ENCODE measurements at places on chromosomes 7 and 10. TPM values are rescaled to one million over a fixed set of nuclear protein-coding genes. Genes with fewer than 3 reads are reported as not detected.

DNA sequence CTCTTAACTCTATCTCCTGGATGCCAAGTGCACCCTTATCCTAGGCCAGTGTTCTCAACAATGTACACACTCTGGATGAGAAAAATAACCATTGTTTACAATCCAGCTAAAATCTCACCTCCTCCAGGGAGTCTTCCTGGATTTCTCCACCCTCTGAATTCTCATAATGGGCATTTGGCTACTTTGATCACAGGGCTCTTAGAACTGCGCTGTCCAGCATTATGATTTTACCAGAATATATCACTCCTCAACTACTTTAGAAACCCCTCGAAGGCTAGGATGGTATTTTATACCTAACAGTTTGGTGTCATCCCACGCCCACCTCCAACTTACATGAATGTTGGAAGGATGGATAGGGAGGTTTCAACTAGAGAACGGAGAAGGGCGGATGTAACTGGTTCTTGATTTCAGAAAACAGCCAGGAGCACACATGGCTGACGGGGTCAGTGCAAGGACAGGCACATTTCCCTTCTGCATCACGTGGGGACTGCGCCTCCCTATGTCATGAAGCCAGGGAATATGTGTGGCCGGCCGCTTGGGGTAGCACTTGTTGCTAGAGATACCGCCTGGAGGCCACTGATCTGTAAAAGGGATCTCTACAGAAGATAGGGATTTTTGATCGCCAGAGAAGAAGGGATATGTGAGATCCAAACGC is 1.2 kb upstream of the ATP6V0E2 start:
- peak; percentile 62 for DNase-seq

ALOX5 gene
- total RNA-seq = 52.3 TPM

DNA sequence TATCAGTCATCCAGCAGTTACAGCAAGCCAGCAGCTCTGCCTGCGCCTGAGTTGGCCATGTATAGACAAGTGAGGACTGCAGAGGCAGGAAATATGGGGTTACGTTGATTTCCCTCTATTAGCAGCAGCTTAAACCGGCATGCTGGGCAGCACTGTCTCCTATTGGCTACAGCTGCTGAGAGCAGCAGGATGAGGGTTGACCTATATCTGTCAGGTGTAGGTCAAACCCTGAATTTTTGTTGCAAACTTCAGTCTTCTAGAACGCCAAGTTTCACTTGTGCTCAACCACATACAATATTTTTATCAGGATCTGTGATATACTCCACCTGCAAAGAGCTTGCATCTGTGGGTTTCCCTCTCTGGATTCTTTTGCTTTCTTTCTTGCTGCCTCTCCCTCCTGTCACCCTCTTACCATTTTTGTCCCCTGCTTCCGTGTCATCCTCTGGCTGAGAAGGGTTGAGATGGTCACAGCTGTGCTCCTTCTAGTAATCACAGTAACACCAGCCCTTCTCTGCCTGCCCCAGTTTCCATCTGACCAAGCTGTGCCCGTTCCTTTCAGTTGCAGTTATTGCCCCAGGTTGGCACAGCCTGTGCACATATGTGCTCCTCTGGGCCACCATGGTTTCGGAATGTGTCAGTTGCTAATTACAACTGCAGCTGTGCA is 23.8 kb upstream of the GLCCI1 start:
- no peak for DNase-seq

PRTFDC1 gene
- 8.2 TPM for total RNA-seq

GRCh38 chr10:19194866-19195265 is 146.3 kb downstream of the MALRD1 start:
- no peak for DNase-seq

CSTF2T gene
- 16.8 TPM for total RNA-seq

GIMAP8 gene
- 17.1 TPM for total RNA-seq

GRCh38 chr10:125091891-125092290 is 68.5 kb downstream of the CTBP2 start:
- DNase-seq = no peak
